ENCODE measurements at places on chromosomes 7 and 10.

- DNase-seq = no peak
These were observed 16.9 kb upstream of the REEP3 start for GRCh38 chr10:63504145-63504881.

- no peak for DNase-seq
These were observed 111.5 kb downstream of the ELAPOR2 start for GRCh38 chr7:86947929-86948328.

DNA sequence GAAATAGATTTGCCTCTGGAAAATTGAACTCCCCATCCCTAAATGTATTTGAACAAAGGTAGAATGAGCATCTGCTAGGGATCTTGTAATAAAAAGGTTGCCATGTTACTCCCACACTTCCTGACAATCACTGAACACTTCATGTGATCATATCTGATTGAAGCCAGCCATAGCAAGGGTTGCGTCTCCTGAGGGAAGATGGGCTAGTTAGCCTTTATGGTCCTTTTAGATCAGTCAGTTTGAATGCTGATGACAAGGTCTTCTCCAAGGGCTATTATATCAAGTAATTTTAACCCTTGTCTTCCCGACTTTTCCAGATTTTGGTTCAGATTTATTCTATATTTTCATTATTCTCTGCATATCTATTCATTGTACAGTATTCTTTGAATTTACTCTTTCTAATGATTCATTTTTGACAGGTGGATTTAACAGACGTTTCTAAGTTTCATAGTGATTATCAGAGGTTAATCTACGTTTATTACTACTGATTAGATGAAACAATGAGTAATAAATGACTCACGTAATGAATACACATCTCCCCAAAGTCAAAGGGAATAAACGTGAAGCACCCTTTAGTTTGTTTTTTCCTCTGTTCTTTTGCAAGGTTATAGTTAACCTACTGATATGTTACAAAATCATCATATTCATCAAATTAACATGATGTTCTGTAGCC lies 28.1 kb downstream of the CSGALNACT2 start:
- no peak for DNase-seq

DNA sequence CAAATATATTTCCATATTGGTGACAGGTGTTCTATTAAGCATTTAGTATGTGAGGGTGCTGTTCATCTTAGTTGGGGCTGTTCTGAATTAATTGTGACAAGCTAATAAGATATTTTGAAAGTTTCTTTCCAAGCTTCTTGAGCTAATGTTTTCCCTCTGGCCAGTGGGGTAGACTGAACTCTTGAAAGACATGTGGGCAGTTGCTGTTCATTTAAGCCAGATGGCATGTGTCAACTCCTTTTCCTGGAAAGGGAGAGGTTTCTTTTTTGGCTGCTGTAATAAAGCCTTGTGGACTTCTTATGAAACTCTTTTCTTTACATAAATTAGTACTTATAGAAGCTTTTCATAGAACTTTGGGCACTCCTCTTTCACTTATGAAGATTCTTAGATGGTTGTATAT lies 21.7 kb downstream of the RAB18 start:
- DNase-seq = peak; percentile 19

- no peak for DNase-seq
These were observed 9.7 kb downstream of the MINDY4 start for GRCh38 chr7:30780941-30781340.

DNA sequence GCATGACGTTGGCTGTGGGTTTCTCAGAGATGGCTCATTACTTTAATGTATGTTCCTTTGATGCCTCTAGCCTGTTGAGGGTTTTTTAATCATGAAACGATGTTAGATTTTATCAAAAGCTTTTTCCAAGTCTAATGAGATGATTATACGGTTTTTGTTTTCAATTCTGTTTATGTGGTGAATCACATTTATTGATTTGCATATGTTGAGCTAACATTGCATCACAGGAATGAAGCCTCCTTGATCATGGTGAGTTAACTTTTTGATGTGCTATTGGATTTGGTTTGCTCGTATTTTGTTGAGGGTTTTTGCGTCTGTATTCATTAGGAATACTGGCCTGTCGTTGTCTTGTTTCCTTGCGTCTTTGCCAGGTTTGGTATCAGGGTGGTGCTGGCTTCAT lies 52.3 kb upstream of the PTPN12 start:
- DNase-seq = no peak

DNA sequence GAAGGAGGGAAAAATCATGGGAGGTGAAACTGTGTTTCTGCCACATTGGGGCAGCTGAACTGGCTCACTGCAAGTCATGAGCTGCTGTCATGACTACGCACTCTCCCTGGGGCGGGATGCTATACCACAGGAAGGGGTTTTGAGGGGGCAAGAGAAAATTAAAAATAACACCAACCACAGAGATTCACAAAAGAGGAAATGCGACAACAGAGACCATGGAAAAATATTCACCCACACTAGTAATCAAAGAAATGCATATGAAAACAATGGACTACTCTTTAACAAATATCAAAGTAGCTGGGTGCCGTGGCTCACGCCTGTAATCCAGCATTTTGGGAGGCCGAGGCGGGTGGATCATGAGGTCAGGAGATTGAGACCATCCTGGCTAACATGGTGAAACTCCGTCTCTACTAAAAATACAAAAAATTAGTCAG lies 65.2 kb upstream of the TM9SF3 start:
- no peak for DNase-seq

Measured in astrocyte of the spinal cord (primary cell).